ENCODE measurements at places on chromosomes 7 and 10. TPM values are rescaled to one million over a fixed set of nuclear protein-coding genes. Genes with fewer than 3 reads are reported as not detected.

LIPM gene
- not detected for polyA plus RNA-seq

SSC4D gene
- 0.92 TPM for polyA plus RNA-seq

- no peak for DNase-seq
These were observed 398.5 kb upstream of the CNTNAP2 start for GRCh38 chr7:145718129-145718528.

DNA sequence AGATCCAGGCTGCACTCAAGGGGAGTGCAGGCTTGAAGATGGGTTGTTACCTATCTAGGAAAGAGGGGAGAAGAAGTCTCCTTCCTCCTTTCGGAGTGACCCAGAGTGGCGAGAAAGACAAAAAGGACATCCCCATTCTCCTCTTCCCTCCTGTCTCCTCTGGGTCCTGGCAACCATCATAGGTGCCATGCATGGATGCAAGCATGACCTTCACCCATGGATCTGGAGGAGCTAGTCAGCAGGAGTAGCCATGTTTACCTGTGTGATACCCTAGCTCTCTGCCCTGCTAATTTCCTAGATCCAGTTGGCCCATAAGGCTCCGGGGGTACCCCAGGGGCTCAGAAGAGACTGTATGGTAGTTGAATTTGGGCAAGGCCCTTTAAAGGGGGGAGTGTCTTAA is 17.2 kb upstream of the CROT start:
- no peak for DNase-seq

DNA sequence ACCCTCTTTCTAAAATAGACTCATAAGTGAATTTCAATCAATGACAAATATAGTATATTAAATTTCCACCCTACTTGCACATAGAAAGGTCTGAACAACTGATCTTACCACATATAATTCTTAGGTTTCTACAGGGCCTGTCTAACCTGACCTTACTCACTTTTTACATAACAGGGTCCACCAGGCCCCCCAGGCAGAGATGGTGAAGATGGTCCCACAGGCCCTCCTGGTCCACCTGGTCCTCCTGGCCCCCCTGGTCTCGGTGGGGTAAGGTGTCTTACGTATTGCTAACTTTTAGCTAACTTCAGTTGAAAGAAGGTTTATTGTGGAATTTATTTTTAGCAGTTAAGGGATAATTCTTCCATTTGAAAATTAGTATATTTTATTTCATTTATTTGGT is 5.3 kb downstream of the COL1A2 start:
- DNase-seq = no peak

DNA sequence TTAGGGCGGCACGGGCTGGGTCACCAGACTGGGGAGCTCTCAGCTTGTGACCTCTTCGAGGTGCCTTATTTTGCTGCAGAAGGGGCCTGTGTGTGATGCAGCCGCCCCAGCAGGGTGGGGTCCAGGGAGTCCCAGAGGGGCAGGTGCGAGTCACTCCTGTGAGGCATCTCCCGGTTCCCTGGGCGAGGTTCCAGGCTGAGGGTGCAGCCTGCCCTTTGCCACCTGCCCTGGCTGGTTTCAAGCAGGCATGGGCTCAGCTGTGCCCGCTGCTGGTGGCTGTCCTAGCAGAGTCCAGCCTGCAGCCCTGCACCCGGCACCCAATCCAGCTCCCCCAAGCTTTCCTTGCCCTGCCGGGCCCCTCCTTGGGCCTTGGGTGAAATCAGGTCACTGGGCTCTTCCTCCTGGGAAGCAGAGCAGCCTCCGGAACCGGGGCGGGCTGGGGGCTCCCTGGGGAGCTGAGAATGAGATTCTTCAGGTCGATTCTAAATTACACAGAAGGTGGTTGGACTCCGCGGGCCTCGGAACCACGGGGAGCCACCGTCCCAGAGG is 64.8 kb downstream of the PWWP2B start:
- no peak for DNase-seq

- no peak for DNase-seq
These were observed 40.1 kb downstream of the NHLRC2 start for GRCh38 chr10:113894581-113894980.

GRCh38 chr7:148472406-148472805 is 118.2 kb upstream of the C7orf33 start:
- no peak for DNase-seq

GRCh38 chr10:79239924-79240581 is 107.2 kb upstream of the PPIF start:
- DNase-seq = no peak

Measured in BJ (cell line).